Kidney (tissue), 22 donors: ENCODE measurements at places on chromosomes 4 and X. TPM values are rescaled to one million over a fixed set of nuclear protein-coding genes. Genes with fewer than 3 reads are reported as not detected.
A peak's percentile ranks its signal among the peaks of the same experiment; 100 is the strongest.

The PDK3 gene
- total RNA-seq = 17.0 TPM

The BGN gene
- 164 TPM for total RNA-seq

- DNase-seq = no peak
These were observed 196.7 kb downstream of the HS3ST1 start for GRCh38 chr4:11232015-11232414.

- DNase-seq = no peak
These were observed 143.6 kb downstream of the RCHY1 start for GRCh38 chr4:75370576-75370975.

DNA sequence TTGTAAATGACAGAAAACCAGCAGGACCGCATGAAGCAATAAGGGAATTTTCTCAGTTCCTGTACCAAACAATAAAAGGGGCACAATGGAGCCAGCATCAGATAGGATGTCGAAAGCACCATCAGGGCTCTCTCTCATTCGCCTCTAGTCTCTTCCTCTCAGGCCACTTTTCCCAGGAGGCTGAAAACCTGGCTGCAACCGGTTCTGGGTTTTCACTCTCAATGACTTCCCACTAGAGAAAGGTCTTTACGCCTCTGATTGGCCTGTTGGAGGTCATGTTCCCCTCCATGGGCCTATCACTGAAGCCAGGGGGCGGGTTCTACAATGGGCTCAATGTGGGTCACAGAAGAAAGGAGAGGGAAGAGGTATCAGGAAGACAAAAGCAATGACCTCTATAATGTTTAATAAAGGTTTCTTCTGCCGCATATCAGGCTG, 29.3 kb downstream of the ZNF827 start:
- peak; percentile 57 for DNase-seq

DNA sequence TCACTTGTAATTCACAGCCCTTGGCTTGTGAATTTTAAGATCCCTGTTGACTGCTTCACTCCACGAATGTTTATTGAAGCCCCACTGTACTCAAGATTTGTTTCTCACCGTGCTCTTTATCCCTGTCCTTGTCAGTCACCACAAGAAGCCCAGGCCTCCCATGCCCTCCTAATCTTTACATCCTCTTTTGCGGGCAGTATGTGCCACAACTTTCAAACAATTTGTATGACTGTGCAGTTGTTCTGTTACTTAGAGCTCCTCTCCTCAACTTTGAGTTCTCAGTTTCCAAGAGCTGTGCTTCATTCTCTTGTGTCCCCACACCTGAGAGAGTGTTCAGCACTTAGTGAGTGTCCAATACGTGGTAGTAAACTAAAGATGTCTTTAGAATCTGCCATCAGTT, 467.7 kb downstream of the NKX6-1 start:
- DNase-seq = no peak

DNA sequence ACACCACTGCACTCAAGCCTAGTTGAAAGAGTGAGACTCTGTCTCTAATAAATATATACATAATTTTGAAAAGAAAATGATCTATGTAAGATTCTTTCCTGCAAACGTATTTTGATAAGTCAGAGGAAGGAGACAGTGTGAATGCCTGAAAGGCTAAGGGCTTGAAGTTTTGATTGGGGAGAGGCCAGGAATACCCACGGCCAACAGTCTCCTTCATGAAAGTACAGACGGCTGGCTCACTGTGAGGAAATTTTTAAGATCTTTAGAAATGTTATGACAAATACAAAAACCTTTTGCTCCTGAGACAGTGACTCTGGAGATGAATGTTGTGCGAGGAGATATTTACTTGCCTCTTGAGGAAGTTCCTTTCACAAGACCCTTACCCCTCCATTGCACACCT, 111.4 kb upstream of the KLHL13 start:
- no peak for DNase-seq

DNA sequence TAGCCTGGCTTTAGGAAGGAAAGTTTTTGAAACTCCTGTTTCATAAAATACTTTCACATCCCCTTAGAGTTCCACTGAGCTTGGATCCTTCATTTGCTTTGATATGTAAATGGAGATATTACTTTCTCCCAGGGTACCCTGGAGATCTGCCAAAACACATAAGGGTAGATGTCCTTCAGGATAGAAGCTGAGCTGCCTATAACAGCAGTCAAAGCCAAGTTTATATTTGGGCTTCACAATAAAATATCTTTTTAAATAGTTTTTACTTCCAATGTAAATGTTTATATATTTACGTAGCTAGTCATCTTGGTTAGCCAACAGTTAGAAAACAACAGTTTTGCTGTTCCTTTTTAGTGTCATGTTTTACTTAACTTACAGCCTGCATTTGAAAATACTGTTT, 742.3 kb upstream of the POU3F4 start:
- DNase-seq = no peak
